Ascending aorta (tissue), 2 donors: ENCODE measurements at places on chromosomes 2 and 18.

DNA sequence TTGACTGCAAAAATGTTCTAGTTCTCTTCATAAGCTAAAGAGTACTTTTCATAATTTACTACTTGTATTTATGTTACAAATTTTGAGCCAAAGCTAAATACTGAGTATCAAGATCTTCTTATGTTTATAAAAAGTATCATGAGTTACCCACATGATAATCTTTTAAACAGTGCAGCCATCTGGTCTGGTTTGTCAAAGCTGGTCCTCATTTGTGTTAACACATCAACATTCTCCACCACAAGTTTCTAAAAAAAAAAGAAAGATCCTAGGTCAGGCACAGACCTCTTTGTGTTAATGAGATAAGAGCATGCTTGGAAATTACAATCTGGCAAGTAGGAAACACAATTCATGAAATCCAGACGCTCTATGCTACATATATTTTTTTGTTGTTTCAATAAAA lies 75.5 kb upstream of the FRZB start:
- no peak for DNase-seq

- DNase-seq, result no peak
Observed at GRCh38 chr2:178514664-178515063, 34.4 kb downstream of the PLEKHA3 start.

DNA sequence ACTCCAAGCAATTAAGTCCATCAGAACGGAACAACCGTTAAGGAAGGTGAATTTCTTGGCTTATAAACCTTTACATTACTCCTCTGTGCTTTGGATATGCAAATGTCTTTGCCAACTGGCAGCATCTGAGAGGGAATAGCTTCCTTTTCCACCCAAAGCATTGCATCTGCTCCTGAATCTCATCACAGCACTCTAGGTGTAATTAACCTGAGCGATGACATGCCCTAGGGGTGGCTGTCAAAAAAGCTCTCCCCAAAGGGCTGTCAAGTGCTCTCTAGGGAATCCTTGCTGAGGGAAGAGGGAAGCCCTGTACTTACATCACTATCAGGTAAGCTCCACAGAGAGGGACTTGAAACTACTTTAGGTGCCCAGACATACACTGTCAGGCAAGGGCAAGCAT lies 5.5 kb upstream of the SMARCAL1 start:
- no peak for DNase-seq

DNA sequence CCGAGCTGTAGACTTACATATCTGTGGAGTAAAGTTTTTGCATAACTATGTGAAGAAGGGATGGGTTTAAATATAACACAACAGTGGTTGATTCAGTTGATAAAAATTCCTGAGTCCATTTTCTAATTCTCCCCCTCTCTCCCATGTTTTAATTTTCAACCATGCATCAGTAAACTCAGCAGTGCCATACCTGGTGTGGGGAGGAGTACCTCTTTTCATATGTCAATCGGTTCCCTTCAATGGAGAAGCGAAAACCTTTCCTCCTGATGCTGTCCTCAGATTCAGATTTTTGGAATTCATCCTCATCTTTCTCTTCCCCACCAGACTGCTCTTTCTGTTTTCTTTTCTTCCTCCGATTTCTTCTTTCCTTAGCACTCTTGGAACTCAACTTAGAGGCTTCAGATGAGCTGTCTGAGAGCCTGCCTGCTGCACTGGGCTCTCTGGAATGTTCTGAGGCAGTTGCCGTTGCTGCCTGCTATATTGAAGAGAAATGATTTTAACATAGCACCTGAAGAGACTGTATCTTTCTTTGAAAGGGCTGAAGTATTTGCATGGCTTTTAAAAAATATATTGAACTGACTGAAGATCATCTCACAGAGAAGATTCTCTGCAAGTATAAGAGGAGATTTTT lies 82.9 kb downstream of the SCN1A start:
- DNase-seq, result no peak

DNA sequence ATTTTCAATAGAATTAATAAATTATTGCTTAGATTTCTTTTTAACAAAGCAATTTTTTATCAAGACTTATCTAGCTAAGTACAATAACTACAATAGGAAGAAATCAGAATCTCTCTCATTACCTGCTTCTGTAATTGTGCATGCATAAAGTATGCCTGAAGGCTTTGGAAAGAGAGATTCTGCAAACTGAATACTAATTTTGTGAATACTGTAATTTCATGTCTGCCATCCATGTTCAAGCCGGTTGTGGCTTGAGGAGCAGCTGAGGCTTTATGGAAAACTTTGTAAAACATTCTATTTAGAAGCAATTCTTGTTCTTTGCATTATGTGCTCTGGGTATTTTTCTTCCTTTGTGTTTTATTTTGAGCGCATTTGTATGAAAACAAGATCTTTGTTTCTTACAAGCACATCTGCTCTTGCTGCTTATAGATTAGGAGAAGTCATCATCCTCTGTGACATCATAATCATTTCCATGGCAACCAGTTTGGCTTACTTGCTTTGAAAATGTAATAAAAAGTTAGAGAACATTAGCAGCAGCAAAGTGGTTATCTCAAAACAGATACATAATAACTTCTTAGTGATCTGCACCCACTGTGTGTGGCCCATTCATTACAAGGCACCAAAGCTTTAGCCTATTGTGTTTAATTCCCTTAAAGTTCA lies 16.0 kb upstream of the IKZF2 start:
- DNase-seq, result no peak

GRCh38 chr2:171630089-171630770 lies 57.0 kb upstream of the DYNC1I2 start:
- no peak for DNase-seq

DNA sequence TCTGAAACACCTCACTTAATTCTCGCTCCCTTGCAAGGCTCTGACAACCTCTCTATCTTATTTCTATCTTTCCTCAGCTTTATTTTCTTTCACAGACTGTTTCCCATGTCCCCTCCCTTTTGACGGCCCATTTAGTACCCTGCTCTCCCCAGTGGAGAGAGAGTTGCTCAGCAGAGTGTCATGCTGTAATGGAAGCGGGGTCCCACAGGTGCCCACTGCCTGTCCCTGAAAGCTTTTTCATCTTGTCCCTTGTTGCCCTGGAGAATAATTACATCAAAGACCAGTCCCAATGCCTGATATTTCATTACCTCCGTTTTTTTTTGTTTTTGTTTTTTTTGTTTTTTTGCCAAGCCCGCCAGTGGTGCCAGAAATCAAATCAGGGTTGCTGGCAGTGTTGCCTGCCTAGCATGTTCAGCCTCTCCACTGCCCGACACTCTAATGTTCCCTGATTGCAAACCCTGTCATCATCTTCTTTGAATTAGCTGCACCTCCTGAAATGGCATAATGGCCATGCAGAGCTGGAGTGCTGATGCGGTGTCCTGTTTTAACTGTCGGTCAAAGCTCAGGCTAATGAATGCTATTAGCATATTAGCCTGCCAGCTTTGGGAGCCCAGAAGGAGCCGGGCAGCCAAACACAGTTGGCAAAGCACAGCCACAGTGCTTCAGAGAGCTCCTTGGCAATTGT lies 71.2 kb upstream of the CAVIN2 start:
- DNase-seq, result no peak

DNA sequence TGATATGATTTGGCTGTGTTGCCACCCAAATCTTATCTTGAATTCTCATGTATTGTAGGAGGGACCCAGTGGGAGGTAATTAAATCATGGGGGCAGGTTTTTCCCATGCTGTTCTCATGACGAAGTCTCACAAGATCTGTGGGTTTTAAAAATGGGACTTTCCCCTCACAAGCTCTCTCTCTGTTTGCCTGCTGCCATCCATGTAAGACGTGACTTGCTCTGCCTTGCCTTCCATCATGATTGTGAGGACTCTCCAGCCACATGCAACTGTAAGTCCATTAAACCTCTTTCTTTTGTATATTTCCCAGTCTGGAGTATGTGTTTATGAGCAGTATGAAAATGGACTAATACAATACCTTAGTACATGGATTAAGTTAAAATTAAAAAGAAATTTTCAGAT lies 1094.7 kb upstream of the SLC39A10 start:
- no peak for DNase-seq

GRCh38 chr2:173705656-173706055 lies 259.5 kb downstream of the SP3 start:
- no peak for DNase-seq

GRCh38 chr2:73418343-73418742 lies 32.7 kb downstream of the ALMS1 start:
- no peak for DNase-seq

GRCh38 chr2:173407176-173407575 lies 52.5 kb downstream of the CDCA7 start:
- no peak for DNase-seq

DNA sequence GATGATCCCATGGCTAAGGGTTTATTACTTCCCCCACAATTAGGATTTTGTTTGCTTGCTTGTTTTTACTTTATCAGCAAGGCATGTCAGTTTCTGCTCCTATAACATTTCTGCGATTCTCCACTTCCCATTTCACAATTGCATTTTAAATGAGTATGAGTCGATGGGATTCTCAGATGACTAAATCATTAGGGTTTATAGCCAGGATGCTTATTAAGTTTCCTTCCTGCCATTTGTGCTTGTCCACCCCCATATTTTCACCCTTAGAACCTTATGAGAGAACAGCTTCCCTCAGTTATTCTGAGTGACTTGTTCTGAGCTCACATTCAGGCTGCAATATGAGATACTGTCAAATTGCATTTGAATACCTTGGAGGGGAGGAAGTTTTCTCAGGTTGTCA lies 37.9 kb upstream of the C1GALT1C1L start:
- no peak for DNase-seq

DNA sequence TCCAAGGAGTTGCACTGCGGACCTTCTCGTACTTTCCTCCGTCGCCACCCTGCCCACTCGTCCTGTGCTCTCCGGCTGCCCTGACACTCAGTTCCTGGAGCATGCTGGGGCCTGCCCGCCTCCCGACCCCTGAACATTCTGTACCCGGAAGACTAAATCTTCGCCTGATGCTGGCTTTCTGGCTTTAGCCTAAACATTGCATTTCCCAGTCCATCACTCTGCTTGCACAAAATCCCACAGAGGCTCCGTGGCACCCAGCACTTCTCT lies 550 bp upstream of the SFXN5 start:
- no peak for DNase-seq

- DNase-seq, result no peak
Observed at GRCh38 chr2:145411493-145411892, 891.6 kb upstream of the ZEB2 start.

DNA sequence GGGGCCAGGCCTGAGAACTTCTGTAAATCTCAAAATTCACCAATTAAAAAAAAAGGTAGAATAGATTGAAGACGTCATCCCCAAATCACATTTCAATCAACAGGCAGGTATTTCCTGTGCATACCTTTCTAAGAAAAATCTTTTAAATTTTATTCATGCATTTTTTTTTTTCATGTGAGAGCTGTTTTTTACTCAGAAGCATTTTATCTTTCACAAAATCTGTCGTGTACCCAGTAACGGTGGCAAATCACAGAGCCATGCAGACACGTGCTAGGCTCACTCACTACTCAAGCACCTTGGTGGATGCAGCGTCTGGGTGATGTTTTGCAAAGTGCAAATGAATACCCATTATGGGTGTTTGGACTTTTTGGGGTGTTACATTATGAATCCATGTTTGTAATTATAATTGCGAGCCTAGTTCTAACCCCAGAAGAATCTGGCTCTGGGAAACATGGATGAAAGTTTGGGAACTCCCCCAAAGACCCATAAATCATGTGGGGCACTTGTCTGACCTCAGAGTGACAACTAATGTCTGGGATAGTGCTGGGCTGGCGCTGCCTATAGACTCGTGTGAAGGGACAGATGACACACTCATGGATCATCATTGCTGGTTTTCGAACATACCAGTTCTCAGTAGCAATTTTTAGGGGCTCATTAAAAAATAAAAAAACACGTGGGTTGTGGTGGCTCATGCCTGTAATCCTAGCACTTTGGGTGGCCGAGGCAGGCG lies 335.2 kb downstream of the LPIN1 start:
- DNase-seq, result no peak

- peak; percentile 13 for DNase-seq
Observed at GRCh38 chr2:173184031-173185004, 108.7 kb downstream of the MAP3K20 start.

DNA sequence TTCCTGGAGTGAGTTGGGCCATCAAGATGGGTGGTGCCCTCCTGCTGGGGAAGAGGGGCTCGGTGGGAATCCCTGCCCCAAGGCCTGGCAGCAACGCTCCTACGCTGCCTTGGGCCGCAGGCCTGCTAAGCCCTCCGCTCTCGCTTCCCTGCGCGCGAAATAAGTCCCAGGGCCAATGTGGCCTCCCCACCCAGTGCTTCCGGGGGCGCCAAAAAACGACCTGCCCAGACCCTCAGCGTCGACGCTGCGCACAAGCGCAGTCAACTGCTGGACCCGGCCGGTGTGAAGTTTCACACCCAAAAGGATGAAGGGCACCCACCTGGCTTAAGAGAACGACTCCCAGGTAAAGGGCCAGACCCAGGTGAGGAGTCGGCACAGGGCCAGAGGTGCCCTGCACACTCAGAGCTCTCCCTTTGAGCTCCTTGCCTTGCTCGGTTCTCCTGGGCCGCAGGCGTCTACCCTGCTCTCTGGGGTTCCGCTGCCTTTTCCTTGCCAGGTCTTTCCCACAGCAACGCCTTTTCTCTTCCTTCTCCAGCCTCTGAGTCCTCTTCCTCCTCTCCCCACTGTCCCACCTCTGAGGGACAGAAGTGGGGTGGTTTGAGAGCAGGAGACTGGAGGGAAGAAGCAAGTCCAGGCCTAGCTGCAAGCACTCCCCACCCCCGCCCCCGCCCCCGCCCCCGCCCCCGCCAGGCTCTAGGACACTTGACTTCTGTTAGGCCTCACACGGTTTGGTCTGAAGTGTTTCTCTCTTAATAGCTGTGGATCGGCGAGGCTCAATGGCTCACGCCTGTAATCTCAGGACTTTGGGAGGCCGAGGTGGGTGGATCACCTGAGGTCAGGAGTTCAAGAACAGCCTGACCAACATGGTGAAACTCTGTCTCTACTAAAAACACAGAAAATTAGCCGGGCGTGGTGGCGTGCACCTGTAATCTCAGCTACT lies at the start of gene DNAJC5G:
DNAJC5G (plus strand) TSS at position 223 of the 940 bp plus-strand sequence. CDS start 1,296 bp downstream, outside the sequence.
- no peak for DNase-seq

DNA sequence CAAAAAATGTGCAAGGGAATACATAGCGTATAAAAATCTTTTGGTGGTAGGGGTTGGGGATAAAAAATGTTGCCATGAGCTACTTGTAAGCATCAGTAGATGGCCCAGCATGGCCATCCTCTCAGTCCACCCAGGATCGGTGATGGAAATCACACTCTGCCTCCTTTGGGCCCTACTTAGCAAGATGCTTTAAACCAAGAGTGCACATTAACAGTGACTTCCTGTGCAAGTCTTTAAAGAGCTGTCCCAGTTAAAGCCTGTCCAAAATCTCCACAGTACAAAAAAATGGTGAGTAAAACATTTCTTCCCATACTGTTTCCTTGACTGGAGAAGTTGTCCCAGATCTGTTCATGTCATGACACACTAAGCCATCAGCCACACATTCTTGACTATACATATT lies 18.0 kb downstream of the ANKRD44 start:
- no peak for DNase-seq

DNA sequence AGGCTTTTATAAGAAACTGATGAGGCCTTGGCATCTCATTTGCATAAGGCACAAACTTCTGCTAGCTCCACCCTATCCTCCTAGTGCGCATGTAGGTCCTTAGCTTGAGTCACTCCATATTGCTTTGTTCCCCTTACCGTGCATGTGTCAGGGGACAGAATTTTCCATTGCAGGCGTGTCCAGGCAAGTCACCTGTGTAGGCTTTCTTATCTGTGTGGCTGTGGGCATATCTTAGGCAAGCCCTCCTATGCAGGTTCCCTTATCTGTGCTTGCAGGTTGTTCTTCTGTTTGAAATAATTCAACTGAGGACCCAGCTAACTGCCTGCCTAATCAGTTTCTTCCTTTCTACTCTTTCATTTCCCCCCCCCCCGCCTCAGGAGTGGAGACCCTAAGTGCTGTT lies 63.3 kb upstream of the CDCA7 start:
- no peak for DNase-seq
